Hepatocyte (in vitro differentiated cells): ENCODE measurements at places on chromosomes 6 and 20. TPM values are rescaled to one million over a fixed set of nuclear protein-coding genes. Genes with fewer than 3 reads are reported as not detected.

LAMA5 gene
- 44.6 and 71.3 TPM in 2 replicates for total RNA-seq

DNA sequence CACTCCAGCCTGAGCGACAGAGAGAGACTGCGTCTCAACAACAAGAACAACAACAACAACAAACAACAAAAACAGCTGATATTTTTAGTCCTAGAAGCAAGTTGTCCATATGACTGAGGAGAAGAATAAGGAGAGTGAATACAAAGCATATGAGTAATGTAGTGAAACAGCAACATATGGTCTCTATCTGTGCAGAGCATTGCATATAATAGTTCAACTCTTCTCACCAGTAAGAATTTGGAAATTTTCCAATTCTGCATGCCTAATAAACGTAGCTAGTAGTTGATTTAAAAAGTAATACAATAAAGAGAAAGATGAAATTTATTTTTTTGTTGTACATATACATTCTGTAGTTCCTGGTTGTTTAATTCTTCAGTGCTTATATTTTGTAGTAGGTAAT lies 129.7 kb upstream of the FAM83B start:
- H3K4me3 ChIP-seq, result no peak overlapping the region
- no peaks in the 10 kb centered on the region for H3K36me3 ChIP-seq
- peaks cover 7% of the 10 kb centered on the region for H3K4me1 ChIP-seq

- no peaks in the 10 kb centered on the region for H3K27me3 ChIP-seq
- H3K27ac ChIP-seq, result no peak overlapping the region
- no peaks in the 10 kb centered on the region for H3K36me3 ChIP-seq
- no peak for DNase-seq
- no peak overlapping the region for H3K4me3 ChIP-seq
- no peaks in the 10 kb centered on the region for H3K4me1 ChIP-seq
These were observed 261.1 kb downstream of the QKI start for GRCh38 chr6:163675611-163676010.

- peaks cover 17% of the 10 kb centered on the region for H3K4me1 ChIP-seq
- DNase-seq, result no peak
- no peak overlapping the region for H3K4me3 ChIP-seq
- no peaks in the 10 kb centered on the region for H3K36me3 ChIP-seq
- H3K27me3 ChIP-seq, result no peaks in the 10 kb centered on the region
These were observed 198.1 kb downstream of the MTFR2 start for GRCh38 chr6:136052031-136052430.

LINC00237 gene
- not detected in 2 replicates for total RNA-seq

DNA sequence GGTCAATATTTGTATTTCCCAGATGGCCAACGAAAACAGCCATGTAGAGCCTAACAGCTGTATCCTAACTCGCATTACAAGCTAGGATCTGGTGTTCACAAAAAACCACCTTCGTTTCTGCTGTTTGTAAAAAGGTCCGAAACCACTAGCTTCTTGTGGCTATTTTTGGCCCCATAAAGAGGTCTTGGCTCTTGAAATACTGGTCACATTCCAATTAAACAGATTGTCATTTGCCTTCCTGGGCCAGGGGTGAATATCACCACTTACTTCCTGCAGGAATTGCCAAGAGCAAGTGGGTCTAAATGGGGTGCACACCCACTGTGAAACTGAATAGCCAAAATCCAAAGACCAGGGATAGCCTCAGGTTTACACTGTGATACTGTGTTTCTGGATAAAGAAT lies 48.2 kb downstream of the TSHZ2 start:
- no peaks in the 10 kb centered on the region for H3K4me1 ChIP-seq
- H3K27ac ChIP-seq, result no peak overlapping the region
- no peaks in the 10 kb centered on the region for H3K27me3 ChIP-seq
- no peak for DNase-seq

EDN1 gene
- total RNA-seq, result 25.0 and 26.7 TPM in 2 replicates

SRMS gene
- not detected in 2 replicates for total RNA-seq

GRCh38 chr20:2346188-2346587 lies 34.5 kb upstream of the TGM6 start:
- H3K36me3 ChIP-seq, result no peaks in the 10 kb centered on the region
- no peak overlapping the region for H3K4me3 ChIP-seq
- no peak overlapping the region for H3K27ac ChIP-seq
- no peak for DNase-seq
- H3K27me3 ChIP-seq, result no peaks in the 10 kb centered on the region
- no peaks in the 10 kb centered on the region for H3K4me1 ChIP-seq

- no peaks in the 10 kb centered on the region for H3K4me1 ChIP-seq
- no peaks in the 10 kb centered on the region for H3K27me3 ChIP-seq
- no peaks in the 10 kb centered on the region for H3K36me3 ChIP-seq
- no peak overlapping the region for H3K4me3 ChIP-seq
These were observed 37.3 kb upstream of the TOP1 start for GRCh38 chr20:40991181-40991889.

IYD gene
- 8.5 and 10.0 TPM in 2 replicates for total RNA-seq

DNA sequence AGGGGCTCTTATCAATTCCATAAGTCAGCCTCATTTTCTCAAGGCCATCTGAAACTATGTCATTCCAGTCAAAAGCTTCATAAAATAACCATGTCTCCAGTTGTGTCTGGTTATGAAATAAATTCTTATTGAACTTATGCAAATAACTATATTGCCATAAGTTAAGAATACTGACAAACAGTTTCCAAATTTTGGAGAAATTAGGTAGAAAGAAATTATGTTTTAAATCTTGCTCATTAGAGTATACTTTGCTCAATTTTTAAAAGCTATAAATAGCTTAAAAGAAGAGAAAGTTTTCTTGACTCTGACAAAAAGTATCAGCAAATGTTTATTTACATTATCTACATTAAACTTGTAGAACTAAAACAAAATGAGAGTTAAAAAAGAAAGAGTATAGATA lies 63.0 kb upstream of the MRAP2 start:
- H3K4me1 ChIP-seq, result no peaks in the 10 kb centered on the region
- no peak for DNase-seq
- H3K27me3 ChIP-seq, result no peaks in the 10 kb centered on the region
- no peak overlapping the region for H3K4me3 ChIP-seq
- no peaks in the 10 kb centered on the region for H3K36me3 ChIP-seq
- H3K27ac ChIP-seq, result no peak overlapping the region

ZSCAN23 gene
- total RNA-seq, result 1.9 and 5.6 TPM in 2 replicates

SNPH gene
- 3.7 and 3.9 TPM in 2 replicates for total RNA-seq

- no peak overlapping the region for H3K4me3 ChIP-seq
- DNase-seq, result no peak
- no peak overlapping the region for H3K27ac ChIP-seq
These were observed 252.8 kb upstream of the PLN start for GRCh38 chr6:118295336-118295735.

DNA sequence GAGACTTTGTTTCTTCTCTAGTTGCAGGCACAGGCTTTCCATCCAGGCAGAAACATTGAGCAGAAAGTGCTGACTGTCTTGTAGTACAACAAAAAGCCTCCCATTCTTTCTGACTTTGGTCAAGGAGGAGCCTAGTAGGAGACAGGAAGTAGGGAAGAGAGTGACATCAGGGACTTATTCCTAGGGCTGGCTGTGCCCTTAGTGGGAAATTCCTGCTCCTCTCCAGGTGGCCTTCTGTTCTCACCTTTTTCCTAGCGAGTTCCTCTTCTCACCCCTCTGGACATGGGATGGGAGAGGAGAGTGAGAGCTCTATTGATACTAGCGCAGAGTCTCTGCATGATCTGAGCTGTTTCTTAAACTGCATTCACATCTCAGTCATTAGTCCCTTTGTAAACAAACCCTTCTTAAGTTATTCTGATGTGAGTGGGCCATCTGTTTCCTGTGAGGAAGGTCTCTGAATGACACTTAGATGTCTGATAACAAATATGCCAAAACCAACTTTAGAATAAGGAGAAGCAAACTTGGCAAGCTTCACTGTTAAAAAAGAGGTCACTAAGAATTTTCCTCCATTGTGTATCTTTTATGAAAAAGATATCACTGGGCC lies 455.0 kb downstream of the GJA1 start:
- H3K27ac ChIP-seq, result peak overlapping the region; percentile 16
- no peaks in the 10 kb centered on the region for H3K27me3 ChIP-seq
- DNase-seq, result no peak
- no peaks in the 10 kb centered on the region for H3K36me3 ChIP-seq
- peaks cover 16% of the 10 kb centered on the region for H3K4me1 ChIP-seq
- no peak overlapping the region for H3K4me3 ChIP-seq

GRCh38 chr6:48919555-48919954 lies 543.5 kb downstream of the MMUT start:
- H3K4me1 ChIP-seq, result peaks cover 5% of the 10 kb centered on the region
- H3K27ac ChIP-seq, result no peak overlapping the region
- H3K4me3 ChIP-seq, result no peak overlapping the region
- no peaks in the 10 kb centered on the region for H3K36me3 ChIP-seq
- H3K27me3 ChIP-seq, result no peaks in the 10 kb centered on the region

GRCh38 chr6:15968519-15968918 lies 160.4 kb upstream of the MYLIP start:
- H3K36me3 ChIP-seq, result no peaks in the 10 kb centered on the region
- no peak for DNase-seq
- no peaks in the 10 kb centered on the region for H3K4me1 ChIP-seq
- no peak overlapping the region for H3K4me3 ChIP-seq
- H3K27me3 ChIP-seq, result no peaks in the 10 kb centered on the region

DNA sequence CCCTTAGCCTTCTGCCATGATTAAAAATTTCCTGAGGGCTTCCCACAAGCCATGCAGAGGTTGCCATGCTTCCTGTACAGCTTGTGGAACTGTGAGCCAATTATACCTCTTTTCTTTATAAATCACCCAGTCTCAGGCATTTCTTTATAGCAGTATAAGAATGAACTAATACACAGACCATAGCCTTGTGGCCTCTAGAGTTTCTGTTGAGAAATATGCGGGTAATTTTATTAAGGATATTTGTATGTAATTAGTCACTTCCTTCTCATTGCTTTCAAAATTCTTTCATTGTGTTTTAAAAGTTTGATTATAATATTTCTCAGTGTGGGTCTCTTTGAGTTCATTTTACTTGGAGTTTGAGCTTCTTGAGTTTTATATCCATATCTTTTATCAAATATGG lies 484.9 kb downstream of the COL12A1 start:
- H3K36me3 ChIP-seq, result no peaks in the 10 kb centered on the region
- no peaks in the 10 kb centered on the region for H3K4me1 ChIP-seq
- H3K4me3 ChIP-seq, result no peak overlapping the region

PAK1IP1 gene
- total RNA-seq, result 14.0 and 16.0 TPM in 2 replicates

DNA sequence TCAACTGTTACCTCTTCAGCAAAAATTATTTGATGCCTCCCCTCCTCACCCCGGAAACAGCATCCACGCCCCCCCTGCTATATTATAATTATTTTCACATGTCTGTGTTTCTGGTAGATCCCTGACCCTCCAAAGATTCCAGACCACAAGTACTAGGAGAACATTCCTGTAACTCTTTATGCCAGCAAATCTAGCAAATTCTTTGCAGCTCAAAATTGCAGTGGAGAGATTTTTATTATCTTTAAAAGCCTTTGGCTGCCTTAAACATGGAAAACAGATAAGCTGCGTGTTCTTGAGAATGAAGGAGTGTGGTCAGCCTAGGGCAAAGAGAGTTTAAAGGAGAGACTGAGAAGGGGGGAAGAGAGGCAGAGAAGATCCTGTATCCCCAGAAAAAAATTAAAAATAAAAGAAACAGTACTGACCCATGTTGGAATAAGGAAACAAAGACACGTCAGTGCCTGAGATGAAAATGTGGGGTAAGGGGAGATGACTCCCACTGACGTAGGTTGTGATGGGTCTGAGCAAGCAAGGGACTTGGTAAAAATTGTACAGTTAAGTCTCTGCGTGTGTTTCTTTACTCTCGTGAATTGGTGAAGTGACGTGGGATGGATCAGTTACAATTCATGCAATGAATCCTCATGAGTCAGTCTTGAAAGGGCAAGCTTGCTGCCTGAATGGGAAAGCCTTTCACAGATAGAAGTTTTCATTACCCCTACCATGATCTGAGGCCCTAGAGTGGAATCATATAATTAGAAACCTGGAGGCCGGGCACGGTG lies 8.3 kb downstream of the ID4 start:
- no peaks in the 10 kb centered on the region for H3K36me3 ChIP-seq
- DNase-seq, result peak; percentile 41
- H3K27me3 ChIP-seq, result no peaks in the 10 kb centered on the region
- no peak overlapping the region for H3K4me3 ChIP-seq

DNA sequence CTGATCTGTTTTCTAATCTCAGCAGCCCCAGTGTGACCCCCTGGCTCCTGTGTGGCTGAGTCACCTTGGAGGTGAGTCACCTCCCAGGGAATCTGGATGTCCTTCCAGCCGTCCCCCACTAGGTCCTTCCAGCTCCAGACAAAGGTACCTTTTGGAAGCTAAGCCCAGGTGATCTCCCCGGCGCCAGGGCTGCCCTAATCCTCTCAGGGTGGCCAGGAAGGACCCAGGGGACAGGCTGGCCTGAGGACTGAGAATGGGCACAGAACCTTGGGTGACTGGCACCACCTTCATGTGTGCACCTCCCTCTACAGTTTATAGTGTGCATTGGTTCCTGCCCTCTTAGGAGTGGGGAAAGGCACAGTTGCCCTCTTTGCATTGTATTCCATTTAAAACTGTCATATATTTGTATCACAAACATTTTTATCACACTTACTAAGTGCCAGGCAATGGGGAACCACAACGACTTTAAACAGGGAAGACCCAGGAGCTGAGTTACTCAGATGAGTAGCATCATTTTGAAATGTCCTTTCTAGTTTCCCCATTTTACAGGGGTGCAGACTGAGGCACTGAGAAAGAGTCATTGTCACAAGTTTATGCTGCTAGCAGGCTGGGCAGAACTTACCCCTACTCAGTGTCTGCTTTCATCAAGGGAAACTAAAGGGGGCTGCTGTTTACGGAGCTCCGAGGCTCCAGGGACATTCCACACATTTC lies 2.6 kb upstream of the BPIFB4 start:
- H3K4me3 ChIP-seq, result no peak overlapping the region
- H3K27me3 ChIP-seq, result peaks cover 23% of the 10 kb centered on the region
- peak; percentile 31 for DNase-seq
- H3K36me3 ChIP-seq, result no peaks in the 10 kb centered on the region
- H3K4me1 ChIP-seq, result no peaks in the 10 kb centered on the region
- no peak overlapping the region for H3K27ac ChIP-seq

DNA sequence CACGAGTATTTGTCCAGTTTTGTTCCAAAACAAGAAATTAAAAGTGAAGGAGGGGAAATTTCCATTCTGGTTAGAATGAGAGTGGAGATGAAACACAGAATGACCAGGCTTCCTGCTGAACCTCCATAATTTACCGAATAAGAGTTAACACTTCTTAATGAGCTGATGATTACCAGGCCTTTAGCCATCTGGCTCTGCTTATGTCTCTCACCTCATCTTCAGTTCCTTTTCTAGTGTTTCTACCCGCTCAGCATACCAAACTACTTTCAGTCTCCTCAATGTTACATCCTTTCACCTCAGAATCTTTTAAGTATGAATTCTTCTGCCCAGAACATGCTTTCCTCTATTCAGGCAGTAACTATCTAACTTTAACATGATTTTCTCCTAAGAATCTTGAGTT lies 209.0 kb upstream of the RSPO3 start:
- DNase-seq, result no peak
- H3K4me1 ChIP-seq, result peaks cover 10% of the 10 kb centered on the region
- no peak overlapping the region for H3K27ac ChIP-seq
- no peaks in the 10 kb centered on the region for H3K27me3 ChIP-seq
- H3K36me3 ChIP-seq, result no peaks in the 10 kb centered on the region

- no peaks in the 10 kb centered on the region for H3K36me3 ChIP-seq
- no peaks in the 10 kb centered on the region for H3K4me1 ChIP-seq
- no peaks in the 10 kb centered on the region for H3K27me3 ChIP-seq
- peak overlapping the region; percentile 32 for H3K4me3 ChIP-seq
- peak; percentile 55 for DNase-seq
These were observed 815 bp upstream of the ITPR3 start for GRCh38 chr6:33620158-33620855.

GRCh38 chr20:20829681-20830080 lies 117.2 kb upstream of the RALGAPA2 start:
- no peaks in the 10 kb centered on the region for H3K4me1 ChIP-seq
- H3K27ac ChIP-seq, result no peak overlapping the region
- no peak for DNase-seq
- no peak overlapping the region for H3K4me3 ChIP-seq
- no peaks in the 10 kb centered on the region for H3K36me3 ChIP-seq
